ENCODE measurements at places on chromosomes 11 and 22.

DNA sequence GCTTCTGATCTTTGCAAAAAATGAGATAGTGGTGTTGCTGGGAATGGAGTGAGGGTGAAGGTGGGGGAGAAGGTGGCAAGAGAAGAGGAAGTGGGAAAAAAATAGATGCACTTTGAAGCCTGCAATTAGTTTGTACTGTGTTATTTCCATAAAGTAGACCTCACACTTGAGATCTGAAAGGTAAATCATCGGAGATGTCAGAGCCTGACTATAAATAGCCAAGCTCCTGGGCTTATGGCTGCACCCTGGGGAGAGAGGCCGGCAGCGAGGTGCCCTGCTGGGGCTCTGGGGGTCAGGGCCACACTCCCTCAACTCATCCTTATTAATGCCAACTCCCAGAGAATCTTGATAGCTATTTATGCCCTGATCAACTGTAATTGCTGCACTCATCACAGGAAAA, 134.4 kb downstream of the NXPE2 start:
- no peak for DNase-seq

DNA sequence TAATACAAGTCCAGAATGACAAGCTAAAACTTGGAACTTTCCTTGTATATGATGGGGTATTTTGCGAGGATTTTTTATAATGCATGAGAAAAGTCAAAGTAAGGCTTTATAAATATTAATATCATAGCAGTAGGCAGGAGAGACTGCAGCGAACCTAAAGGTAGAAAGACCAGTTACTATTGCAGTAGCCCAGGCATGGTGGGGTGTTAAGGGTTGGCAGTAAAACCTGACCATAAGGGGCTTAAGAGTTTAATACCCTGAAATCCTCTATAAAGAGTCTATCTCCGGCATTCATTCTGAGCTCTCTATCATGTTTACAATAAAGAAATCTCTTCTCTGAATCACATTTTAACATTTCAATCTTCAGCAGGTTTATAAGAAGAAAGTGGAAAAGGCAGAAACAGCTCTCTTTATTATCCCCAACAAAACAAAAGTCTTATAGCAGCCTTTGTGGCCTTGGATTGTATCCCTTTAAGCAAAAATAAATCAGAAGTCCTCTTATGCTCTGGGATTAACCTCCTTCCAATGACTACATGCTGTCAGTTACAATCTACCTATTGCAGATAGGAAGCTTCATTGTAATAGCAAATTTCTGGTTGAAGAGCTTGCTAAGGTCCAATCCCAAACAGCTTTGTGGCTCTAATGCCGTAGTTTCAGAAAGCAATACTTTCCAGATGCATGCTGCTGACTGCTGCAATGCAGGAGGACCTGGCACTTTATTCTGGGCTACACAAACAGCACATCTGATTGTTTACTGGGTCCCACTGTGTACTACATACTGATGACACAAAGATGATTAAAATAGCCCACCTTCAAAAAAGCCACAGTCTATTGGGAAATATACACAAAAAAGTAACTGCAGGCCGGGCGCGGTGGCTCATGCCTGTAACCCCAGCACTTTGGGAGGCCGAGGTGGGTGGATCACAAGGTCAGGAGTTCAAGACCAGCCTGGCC, 45.8 kb downstream of the SIK3 start:
- DNase-seq, result no peak

GRCh38 chr11:117413616-117414015, 86.0 kb downstream of the CEP164 start:
- no peak for DNase-seq

DNA sequence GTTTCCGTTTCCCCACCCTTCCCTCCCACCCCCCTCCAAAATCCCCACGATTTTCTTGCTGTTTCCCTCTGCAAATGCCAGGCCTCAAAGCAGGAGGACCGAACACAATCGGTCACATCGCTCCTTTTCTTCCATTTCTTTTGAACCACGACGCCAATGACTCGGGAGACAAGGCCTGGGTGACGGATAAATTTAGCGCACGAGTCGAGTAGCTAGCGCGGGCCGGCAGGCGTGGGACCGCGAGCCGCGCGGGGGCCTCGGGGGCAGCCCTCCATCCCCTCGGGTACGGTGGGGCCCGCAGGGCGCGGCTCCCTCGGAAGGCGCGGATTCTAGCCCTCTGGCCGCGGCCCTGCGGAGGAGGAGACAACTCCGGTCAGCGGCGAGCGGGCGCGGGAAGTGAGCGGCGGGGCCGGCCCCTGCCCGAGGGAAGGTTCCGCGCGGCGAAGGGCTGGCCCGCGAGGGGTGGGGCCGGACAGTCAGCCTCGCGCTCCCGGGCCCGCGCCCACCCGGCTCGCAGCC, 414 bp downstream of the JOSD1 start:
- no peak for DNase-seq

DNA sequence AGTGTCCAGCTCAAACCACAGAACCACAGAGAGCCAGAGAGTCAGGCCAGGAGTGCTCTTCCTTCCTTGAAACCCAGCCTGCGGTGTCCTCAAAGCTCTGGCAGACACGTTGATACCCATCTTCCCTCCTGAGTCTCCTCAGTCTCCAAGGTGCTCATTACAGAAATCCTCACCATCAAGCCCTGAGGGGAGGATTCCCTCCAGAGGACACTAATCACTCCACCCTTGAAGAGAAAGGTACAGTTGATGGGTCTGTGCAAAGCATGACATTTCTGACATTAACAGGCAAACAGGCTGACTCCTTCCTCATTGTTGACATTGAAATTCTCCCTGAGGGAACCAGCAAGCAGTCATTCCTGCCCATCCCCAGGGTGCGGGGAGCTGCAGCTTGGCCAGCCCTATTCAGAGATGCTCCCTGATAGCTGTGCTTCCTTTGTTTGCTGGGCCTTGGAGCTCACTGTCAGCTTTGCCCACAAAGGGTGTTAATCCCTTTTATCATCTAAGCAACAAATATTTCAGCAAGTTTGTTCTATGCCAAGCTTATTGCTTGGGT, 101.7 kb upstream of the CSNK2A3 start:
- DNase-seq, result no peak

DNA sequence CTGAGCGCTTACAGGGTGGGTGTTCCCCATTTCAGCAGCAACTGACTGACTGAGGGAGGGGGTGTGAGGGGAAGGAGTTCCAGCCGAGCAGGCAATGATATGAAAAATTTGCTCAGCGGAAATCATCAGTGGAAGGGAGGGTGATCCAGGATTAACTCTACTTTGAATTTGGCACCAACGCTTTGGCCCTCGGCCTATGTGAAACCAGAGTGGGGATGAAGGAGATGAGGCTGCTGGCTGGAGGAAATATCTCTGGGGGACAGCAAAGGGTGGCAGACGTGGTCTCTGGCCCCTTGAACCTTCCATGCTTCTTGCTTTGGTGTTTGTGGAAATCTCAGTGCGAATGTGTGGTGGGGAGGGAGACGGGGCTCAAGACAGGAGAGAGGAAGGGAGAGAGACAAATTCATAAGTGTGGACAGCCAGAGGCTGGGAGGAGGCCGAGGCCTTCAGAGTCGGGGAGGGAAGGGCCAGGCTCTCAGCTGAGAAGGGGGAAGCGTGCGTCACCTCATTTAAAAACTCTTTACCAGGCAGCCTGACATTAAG, 83.6 kb downstream of the FDX1 start:
- no peak for DNase-seq

DNA sequence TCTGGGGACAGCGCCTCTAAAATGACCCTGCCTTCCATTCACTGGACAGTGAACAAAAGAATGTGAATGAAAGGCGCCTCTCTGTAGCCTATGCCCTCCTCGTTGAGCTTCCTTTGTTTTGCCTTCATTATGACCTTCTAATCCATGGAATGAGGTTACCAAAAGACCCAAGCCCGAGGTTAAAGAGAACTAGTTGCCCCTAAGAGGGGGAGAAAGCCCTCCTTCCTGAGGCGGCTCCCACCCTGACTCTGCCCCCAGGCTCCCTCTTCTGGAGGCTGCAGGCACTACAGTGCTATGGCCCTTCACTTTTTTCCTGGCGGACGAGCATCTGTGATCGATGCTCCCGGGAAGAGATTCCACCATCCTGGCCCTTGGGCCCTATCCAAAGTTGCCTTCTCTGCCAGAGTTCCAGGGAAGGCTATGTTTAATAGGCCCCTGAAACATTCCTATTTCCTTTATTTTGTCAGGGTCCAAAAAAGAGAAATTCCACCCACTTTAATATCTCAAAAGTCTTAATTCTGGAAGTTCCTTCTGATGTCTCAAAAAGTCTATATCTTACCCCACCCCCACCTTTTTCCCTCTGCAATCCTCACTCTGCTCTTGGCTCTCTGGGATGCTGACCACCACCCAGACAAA, 147.3 kb downstream of the FEZ1 start:
- DNase-seq, result peak; percentile 78

DNA sequence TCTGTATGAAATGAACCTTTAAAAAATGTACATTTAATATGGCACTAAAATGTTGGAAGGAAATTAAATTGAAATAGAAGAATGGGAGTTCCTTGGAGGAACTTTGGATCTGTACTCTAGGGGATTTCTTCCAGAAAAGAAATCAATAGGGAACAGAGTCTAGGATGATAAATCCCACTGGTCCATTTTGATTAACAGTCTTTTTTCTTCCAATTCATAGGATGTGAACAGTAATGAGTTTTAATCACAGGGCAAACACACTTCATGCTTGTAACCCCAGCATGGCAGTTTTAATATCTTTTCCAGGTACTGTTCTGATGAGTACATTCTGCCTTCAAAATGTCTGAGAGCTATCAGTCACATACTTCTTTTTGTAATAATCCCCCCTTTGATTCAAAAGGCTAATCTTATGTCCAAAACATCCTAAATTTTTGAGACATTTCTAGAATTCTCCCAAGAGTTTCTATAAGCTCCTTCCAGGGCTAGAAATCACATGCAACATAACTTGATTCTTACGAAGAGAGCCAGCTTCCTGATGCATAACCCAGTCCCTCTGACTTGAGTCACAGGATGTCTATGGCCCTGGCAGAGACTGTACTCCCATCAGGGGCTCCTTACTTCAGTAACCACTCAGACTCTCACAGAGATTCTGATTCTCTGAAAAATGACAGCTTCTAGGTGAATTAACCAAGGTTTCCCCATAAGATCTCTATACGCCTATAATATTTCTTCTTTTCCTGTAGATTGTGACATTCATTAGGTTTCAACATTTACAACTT, 112.9 kb downstream of the SLC36A4 start:
- no peak for DNase-seq

DNA sequence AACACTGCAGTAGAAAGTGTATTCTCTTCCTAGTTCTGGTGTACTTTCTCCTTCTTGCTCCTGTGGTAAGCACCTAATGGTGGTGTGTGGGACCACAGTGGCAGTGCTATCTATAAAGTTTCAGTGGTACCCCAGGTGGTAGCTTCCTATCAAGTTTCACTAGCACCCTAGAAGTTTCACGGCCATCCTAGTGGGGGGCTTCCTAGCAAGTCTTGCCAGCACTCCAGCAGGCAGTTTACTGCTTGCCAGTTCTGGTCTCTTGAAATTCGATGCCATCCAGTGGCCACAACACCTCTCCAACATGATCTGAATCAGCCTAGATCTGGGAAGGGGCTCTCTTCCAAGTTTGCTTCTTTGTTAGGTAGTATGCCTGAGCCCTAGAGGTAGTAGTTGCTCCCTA, 229.6 kb downstream of the SWAP70 start:
- no peak for DNase-seq

DNA sequence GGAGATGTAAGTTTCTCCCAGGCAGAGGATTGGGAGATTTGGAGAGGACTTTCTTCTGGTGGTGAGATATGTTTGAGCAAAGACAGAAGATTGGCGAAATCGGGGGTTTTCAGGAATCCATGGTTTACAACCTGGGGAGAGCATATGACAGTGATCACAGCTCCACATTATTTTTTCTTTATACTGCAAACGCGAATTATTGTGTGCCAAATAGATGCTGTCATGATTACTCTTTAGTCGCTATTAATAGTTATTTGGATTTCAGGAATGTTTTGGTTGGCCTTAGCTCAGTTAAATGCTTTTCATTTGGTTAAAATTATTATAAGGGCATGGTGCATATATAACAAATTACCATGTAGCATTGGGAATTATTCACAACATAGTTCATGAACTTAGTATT, 15.2 kb downstream of the ATXN10 start:
- no peak for DNase-seq

GRCh38 chr11:110525883-110526282, 96.1 kb downstream of the FDX1 start:
- no peak for DNase-seq

- no peak for DNase-seq
These were observed 710 bp downstream of the TUB start for GRCh38 chr11:8081591-8082250.

DNA sequence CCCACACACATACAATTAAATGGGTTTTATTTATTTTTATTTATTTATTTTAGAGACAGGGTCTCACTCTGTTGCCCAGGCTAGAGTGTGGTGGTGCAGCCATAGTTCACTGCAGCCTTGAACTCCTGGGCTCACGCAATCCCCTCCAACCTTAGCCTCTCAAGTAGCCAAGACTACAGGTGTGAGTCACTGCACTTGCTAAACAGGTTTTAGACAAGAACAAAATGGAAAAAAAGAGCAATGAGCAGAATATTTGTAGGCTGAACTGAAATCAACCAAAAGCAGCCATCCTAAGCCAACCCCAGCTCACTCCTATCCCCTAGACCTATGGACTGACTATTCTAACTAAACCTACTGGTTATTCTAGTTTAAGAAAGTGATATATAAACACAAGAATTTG, 37.8 kb downstream of the MRE11 start:
- no peak for DNase-seq

DNA sequence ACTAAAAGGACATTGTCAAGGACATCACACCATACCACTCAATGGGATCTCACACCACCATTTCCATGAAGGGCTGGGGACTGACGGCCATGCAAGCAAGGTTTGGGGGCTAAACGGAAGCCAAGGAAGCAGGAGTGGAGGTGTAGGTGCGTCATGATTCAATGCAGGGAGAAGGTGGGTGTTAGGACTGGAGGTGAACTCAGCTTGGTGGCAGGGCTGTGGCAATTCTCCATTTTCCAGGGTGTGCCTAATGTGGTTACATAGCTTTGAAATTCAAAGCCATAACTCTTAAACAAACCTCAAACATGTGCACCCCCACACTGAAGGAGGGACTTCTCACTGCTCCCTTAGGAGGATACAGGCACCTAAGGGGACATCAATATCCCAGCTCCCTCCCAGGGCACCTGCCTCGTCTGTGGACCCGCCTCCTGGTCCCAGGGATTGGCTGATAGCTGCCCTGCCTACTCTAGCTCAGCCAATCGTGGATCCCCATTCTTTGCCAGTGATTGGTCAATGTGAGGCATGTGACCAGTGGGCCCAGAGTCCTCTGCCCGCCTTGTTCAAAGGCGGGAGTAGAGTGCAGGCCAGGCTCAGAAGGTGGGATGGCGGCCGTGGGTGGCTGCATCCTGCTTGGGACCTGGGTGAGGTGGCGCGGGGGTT, 64.6 kb downstream of the CTTN start:
- no peak for DNase-seq

DNA sequence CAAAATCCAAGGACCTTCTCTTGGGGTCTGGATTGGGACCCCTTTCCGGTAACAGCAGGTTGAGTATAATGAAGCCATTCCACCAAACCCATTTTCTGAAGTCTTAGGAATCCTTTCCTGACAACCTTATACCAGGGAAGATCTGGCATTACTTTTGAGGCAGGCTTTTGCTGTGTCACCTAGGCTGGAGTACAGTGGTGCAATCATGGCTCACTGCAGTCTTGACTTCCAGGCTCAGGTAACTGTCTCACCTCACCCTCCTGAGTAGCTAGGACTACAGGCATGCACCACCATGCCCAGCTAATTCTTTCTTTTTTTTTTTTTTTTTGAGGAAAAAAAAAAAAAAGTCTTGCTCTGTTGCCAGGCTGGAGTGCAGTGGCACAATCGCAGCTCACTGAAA, 55.8 kb upstream of the TREH start:
- DNase-seq, result no peak
